Lung microvascular endothelial cell (primary cell): ENCODE measurements at places on chromosomes 4 and X. TPM values are rescaled to one million over a fixed set of nuclear protein-coding genes. Genes with fewer than 3 reads are reported as not detected.

DNA sequence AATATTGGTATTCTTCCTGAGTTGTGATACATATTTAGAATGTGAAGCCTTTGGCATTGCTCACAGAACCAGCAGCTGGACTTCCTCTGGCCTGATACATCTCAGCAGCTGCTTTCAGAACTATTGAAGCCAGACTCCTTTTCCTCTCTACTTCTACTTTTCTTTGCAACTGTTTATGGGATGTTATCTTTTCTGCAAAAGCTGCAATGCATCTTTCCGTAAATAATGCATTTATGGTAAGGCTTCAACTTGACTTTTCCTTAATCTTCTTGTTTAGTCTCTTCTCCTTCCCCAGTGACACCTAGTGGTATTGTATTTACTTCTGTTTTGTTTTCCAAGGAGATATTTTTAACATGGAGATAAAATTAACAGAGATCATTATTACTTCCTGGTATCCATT, 1548.7 kb downstream of the PCDH7 start:
- no peak for DNase-seq

GRCh38 chr4:41428601-41429279, 109.2 kb upstream of the LIMCH1 start:
- no peak for DNase-seq

DNA sequence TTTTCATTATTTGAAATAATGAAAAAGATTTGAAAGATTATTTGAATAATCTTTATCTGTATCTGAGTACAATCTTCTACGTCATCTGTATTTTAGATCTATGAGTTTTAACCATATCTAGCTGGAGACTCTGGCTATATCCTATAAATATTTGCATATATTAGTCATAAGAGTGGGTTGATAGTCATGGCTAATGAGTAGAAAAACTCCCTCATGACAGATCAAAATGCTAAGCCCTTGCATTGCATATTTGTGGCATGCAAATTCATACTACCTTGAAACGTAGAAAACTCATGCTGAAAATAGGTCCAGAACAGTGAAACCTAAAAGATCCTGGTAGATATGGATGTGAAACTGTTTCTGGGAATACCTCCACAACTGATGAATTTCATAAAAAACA, 291.3 kb downstream of the GALNTL6 start:
- DNase-seq, result no peak

Gene NDST3
- 2.2 TPM in 1 of 2 replicates, not detected in the other for total RNA-seq

Gene CD40LG
- not detected in 2 replicates for total RNA-seq

- DNase-seq, result no peak
These were observed 90.6 kb downstream of the DCAF8L2 start for GRCh38 chrX:27680726-27681125.

DNA sequence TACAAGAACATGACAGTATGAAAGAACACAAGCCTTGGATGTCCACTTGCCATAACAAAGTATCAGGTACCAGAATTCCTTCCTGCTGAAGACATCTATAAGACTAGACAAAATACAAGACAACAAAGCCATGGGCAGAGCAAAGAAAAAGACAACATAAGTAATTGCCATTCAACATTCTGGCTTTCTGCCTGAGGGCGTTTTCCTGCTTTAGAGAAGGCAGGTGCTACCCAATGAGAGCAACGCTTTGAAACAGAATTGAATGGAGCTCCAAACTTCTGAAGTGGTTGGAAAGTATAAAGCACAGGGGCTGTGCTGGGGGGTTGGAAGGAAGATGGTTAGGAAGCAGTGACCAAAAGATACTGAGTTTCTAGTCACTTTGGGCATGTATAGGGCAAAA, 30.1 kb downstream of the PDE5A start:
- DNase-seq, result no peak

Gene CCDC110
- total RNA-seq, result 0.44 and 0.60 TPM in 2 replicates

Gene KLHL5
- 81.3 and 98.8 TPM in 2 replicates for total RNA-seq

DNA sequence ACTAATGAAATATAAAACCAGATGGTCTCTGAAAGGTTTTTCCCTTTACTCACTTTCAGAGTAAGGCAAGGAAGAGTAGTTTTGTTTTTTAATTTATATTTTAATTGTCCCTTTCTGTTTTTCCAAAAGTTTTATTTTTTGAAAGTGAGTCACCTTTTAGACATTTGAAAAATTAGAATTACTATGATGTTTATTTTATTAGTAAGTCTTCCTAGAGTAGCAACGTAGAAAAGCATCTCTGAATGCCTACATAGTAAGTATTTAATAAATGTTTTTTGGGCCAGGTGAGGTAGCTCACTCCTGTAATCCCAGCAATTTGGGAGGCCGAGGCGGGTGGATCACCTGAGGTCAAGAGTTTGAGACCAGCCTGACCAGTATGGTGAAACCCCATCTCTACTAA, 51.1 kb downstream of the TET2 start:
- DNase-seq, result no peak

Gene CPEB2
- 5.0 and 7.5 TPM in 2 replicates for total RNA-seq

DNA sequence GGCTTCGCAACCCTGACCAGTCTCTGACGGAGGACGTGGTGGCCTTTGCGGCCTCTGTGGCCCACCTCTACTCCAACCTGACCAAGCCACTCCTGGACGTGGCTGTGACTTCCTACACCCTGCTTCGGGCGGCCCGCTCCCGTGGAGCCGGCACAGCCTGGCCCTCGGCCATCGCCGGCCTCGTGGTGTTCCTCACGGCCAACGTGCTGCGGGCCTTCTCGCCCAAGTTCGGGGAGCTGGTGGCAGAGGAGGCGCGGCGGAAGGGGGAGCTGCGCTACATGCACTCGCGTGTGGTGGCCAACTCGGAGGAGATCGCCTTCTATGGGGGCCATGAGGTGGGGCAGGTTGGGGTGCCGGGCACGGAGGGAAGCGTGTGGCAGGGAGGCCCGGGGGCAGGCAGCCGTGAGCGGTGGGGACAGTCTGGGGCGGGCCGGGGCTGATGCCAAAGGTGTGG, 1.2 kb downstream of the ABCD1 start:
- no peak for DNase-seq

- peak; percentile 48 for DNase-seq
These were observed 106.1 kb downstream of the PBDC1 start for GRCh38 chrX:76279007-76279406.

GRCh38 chrX:155949098-155949497, 48.4 kb upstream of the IL9R start:
- DNase-seq, result no peak

GRCh38 chr4:152259866-152260265, 276.0 kb downstream of the FBXW7 start:
- no peak for DNase-seq

DNA sequence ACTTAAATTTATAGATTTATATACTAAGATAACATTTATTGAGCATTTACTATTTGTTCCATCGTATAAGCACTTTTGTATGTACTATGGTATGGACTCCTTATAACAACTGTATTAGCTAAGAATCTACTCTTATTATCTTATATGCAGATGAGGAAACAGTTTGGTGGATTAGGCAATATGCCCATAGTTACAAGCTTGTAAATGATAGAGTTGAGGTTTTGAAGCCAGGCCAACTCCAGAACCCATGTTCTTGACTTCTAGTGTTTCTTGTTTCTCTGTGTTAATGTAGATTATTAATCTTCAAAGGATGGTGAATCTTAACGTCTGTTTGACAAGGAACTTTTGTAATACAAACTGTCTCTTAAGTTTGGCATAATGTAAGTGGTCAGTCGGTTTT, 71.3 kb downstream of the STIM2 start:
- no peak for DNase-seq

- no peak for DNase-seq
These were observed 552.7 kb upstream of the SLIT2 start for GRCh38 chr4:19698961-19699360.

Gene RTL5
- 0.22 and 0.60 TPM in 2 replicates for total RNA-seq

Gene PF4V1
- total RNA-seq, result not detected in 2 replicates
